Inflammatory macrophage (primary cell): ENCODE measurements at places on chromosomes 6 and 20.

DNA sequence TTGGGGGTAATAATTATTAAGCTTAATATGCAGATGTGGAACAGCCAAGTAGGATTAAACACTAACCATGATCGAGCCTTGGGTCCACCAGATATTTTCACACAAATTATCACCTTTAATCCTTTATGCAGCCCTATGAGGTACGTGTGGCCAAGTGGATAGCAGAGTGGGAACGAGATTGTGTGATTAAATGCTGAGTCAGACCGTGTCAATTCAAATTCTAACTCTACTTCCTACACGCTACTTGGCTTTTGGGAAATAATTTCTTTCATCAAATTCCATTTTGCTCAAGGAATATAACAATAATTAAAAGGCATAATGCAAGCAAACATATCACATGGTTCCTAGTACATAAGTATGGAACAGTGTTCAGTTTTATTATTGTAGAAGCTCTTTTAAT lies 329.2 kb downstream of the CBLN4 start:
- no peak for DNase-seq

GRCh38 chr6:110485491-110485890 lies 9.1 kb upstream of the SLC22A16 start:
- peak; percentile 57 for DNase-seq

- DNase-seq: no peak
These were observed 37.9 kb upstream of the MRGBP start for GRCh38 chr20:62758226-62758912.

DNA sequence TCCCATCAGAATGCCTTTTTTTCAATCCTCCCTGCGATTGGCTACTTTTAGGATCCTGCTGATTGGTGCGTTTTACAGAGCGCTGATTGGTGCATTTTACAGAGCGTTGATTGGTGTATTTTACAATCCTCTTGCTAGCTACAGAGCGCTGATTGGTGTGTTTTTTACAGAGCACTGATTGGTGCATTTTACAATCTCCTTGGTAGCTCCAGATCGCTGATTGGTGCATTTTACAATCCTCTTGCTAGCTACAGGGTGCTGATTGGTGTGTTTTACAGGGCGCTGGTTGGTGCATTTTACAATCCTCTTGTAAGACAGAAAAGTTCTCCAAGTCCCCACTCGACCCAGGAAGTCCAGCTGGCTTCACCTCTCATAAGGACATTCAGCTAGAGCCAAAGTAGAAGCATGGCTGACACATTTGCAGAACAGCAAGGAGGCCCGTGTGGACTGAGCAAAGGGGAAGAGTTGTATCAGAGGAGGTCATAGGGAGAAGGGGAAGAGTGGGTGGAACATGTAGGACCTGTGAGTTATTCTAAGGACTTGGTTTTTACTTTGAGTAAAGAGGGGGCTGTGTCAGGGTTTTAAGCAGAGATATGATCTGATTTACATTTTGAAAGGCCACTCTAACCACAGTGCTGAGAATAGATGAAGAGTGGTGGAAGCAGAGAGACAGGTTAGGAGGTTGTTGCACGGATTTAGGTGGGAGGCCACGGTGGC lies 2.6 kb downstream of the ALDH5A1 start:
- peak; percentile 29 for DNase-seq

- no peak for DNase-seq
These were observed 898.8 kb downstream of the KIF16B start for GRCh38 chr20:15674253-15675060.

- no peak for DNase-seq
These were observed 75.9 kb downstream of the PLCG1 start for GRCh38 chr20:41213150-41213820.

- no peak for DNase-seq
These were observed 105.5 kb upstream of the BACH2 start for GRCh38 chr6:90401933-90402830.

- no peak for DNase-seq
These were observed 11.2 kb downstream of the SLC22A1 start for GRCh38 chr6:160132776-160133338.

DNA sequence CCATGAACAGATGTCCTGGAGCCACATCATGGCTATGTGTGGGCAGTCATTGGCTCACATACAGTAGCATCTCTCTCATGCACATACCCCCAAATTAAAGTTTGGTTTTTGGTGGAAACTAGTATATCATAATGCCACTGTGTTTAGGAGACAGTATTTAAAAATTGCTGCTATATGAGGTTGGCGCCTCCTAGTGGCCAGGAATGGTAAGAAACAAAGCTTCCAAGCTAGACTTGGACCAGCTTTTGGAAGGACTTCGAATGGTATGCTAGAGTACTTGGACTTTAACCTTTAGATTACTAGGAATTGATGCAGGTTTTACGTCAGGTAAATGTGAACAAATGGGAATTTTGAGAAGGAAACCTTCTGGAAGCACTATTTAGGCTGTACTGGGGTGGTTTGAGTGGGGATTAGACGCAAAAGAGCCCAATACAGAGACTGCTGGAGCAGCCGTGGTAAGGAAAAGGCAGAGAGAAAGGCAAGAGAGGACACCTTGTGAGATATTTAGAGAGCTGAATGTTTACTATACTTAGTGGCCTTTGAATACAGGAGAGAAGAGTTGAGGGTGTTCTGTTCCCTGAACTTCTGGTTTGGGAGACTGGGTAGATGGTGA lies 23.8 kb downstream of the PRSS35 start:
- peak; percentile 52 for DNase-seq

DNA sequence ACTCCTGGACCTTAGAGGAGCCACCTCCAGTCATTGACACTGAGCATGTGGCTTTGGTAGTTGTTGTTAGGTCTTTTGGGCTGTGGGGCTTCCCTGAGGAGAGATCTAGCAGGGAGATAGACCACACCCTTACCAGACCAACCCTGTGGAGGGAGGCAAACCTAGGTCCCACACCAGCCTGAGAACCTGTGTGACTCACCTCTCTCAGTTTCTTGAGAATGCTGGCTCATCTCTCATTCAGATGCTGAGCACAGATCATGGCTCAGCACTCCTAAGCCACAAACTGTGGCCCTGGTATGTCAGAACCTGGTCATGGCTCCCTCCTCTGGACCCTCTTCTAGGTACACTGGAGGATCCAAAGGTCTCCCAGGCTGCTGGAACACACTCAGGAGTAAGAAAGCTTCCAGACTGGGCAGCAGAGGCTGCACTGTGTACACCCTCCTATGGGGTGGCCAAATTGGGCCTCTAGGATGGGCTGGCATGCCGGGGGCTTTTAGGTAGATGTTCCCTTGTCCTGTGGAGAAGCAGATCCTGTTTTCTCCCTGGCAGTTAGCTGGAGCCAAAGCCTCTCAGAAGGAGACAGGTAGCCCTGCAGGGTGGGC lies 1294.5 kb downstream of the KHDRBS2 start:
- DNase-seq: no peak

DNA sequence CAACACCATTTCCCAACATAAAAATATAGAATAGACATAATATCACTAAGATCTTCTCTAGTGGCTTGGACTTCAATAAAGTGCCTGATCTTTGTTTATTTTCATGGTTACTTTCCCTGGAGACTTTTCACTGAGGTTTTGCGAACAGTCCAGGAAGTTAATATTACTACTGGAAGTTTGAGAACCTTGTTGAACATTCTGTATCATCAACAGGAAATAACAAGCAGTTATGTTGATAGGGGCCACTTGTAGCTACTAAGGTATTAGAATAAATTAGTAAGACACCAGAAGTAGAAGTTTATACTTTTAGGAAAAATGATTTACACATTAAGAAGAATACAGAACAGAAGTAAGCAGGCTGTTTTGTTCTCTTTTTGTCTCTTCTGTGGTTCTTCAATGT lies 180.2 kb downstream of the TFAP2B start:
- DNase-seq: no peak

GRCh38 chr6:161682982-161683381 lies 409.1 kb upstream of the AGPAT4 start:
- DNase-seq: no peak

- DNase-seq: no peak
These were observed 121.4 kb upstream of the ADGRF1 start for GRCh38 chr6:47163536-47163935.

GRCh38 chr6:165468340-165469235 lies 159.2 kb upstream of the C6orf118 start:
- no peak for DNase-seq

DNA sequence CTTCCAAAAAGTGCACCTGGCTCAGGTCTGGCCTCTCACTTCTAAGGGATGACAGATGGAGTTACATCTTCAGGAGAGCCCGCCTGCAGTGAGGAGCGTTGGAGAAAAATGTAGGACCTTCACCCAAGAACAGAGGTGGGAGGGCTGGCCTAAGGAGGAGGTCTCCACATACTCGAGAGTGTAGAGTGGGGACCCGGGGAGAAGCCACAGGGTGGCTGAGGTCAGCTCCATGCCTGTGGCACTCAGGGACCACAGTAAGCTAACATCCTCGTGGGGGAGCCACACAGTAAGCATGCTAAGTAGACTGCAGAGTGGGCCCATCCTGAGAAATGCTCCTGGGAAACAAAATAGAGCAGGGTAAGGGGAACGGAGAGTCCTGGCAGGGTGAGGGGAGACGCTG lies 24.0 kb downstream of the AAR2 start:
- no peak for DNase-seq

DNA sequence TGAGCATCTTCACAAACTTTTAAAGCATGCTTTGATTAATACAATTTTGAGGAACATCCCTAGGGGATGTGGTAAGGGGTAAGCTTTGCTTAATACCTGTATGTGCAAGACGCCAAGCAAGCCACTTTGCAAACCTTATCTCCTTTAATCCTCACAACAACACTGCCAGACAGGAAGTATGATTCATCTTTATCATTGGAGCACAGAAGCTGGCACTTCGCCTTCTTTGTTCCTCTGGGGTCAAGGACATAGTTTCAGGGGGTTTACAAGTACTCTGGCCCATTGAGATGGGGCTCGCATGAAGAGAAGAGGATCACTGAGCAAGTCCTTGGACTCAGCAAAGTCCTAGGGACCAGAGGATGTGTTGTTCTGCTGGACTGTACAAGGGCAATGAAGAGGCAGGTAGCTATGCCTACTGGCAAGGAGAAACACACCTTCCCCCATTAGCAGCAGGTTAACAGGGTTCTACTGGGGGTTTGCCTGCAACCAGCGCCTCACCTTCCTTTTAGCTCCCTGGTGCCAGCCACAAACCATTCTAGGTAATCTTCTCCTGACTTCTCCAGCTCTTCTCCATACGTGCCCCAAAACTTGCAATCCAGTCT lies 8.8 kb downstream of the TMEM244 start:
- DNase-seq: no peak

DNA sequence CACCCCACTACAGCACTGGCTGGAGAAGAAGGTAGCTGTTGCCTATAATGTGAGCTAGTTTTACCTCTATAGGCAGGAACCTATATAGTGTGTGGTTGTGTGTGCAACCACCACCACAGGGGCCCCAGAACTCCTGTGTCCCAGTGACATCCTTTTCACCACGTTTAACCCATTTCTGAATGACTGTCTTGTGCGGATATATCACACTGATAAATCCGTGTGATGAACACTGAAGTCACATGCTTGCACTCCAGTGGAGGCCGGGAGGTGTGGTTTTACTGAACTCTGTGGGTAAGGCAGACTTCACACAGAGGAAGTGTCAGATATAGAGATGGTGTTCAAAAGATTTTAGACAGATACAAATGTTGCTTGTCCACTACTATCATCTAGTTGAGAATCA lies 32.5 kb downstream of the SDHAF4 start:
- no peak for DNase-seq

DNA sequence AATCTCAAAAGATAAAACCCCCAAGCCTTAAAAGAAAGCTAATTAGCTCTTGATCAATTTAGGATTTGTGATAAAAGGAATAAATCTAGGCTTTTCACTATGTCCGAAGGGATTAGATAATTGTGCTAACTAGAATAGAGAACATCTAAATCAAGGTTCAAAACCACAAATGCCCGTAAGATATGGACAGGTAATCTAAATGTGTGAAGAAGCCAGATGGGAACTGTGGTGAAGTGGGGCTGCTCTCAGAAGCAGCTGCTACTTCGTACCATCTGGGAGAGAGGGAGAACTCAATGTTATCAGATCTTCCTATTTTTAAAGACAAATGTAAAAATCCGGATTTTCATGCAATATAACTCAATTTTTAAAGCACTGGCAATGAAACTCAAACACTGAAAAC lies 44.2 kb downstream of the NCOA6 start:
- no peak for DNase-seq

- peak; percentile 69 for DNase-seq
These were observed 1.2 kb upstream of the SYS1 start for GRCh38 chr20:45361793-45362192.

- peak; percentile 70 for DNase-seq
These were observed 11.0 kb downstream of the TTBK1 start for GRCh38 chr6:43254138-43254817.

DNA sequence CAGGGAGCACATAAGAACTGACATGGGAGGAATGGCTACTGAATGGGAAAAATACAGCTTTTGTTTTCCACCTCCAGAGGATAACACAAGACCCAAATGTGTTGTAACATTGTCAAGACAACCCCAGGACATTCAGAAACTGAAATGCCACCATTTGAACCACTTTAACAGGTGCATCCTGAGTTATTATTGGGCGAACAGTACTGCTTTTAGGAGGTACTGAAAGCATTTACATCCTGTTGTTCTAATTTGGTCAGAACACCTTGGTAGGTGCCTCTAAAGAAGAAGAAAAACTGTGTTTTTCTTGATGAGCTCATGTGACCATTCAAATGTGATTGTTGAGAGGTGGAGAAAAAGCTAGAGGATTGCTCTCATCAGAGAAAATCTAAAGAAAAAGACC lies 6.4 kb upstream of the TXNDC5 start:
- no peak for DNase-seq

- peak; percentile 91 for DNase-seq
These were observed 22.6 kb upstream of the HLA-DQB2 start for GRCh38 chr6:32785781-32786533.

GRCh38 chr20:57393321-57394120 lies 2.3 kb downstream of the RBM38 start:
- no peak for DNase-seq

- no peak for DNase-seq
These were observed 140.3 kb upstream of the TCF21 start for GRCh38 chr6:133748628-133749027.

GRCh38 chr20:23212464-23212995 lies 126.4 kb upstream of the CD93 start:
- DNase-seq: no peak

- DNase-seq: peak; percentile 97
These were observed 36.0 kb upstream of the SMIM29 start for GRCh38 chr6:34284563-34285447.
